ENCODE measurements at places on chromosomes 4 and X.

DNA sequence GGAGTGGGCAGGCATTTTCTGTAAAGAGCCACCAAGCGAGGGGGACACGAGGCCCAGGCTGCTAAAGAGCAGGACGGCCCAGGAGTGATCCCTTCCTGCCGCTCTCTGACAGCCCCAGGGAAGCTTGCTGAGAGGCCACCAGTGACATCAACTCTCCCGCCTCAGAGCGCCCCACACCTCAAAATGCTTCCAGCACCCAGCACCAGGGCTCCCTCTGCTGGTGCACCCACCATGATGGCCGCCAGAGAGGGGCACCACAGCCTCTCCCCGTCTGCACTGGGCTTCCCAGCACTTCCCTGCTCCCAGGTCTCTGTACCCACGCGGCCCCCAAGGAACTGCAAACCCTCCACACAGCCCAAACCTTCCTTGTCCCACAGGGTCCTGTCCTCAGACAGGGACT, 40.4 kb downstream of the GAK start:
- DNase-seq = no peak

GRCh38 chrX:41350976-41351569, 17.1 kb downstream of the DDX3X start:
- DNase-seq = no peak

- DNase-seq = no peak
Measured at GRCh38 chr4:115279330-115279729, 165.9 kb upstream of the NDST4 start.

DNA sequence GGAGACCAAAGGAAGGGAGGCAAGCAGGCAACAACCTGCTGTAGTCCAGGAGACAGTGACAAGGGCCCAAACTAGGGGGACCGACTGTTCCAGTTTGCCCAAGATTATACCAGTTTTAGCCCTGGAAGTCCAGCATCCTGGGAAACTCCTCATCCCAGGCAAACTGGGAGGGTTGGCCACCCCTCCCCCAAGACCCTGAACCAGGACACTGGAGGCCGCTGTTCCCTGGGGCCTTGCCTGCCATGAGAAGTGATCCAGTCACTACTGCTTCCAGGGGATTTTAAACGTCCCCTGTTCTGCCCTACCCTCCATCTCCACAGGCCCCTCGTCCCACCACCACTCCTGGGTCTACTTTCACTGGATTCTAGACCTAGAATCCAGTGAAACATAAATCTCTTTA, 4.3 kb upstream of the DGAT2L6 start:
- DNase-seq = no peak

DNA sequence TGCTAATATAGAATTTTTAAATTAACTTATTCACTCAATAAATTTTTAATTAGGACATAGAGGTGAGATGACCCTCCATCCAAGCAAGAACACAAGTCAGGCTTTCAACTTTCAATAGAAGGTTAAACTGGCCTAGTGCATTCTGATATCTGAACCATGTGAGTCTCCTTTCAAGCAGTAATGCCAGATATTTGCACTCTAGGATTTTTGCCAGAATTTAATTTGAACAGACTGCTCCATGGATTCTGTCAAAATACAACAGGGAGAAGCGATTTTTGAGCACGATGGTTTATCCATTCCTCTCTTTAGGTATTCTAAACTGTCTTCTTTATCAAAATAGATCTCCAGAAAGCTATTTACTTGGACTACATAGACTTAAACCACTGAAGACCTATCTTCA, 72.0 kb upstream of the DCLK2 start:
- no peak for DNase-seq
